Right ventricle myocardium inferior (tissue), 1 donor: ENCODE measurements at places on chromosomes 3 and 15. TPM values are rescaled to one million over a fixed set of nuclear protein-coding genes. Genes with fewer than 3 reads are reported as not detected.

ILDR1 gene
- total RNA-seq = 0.16 TPM

CCR9 gene
- total RNA-seq = not detected

BLOC1S6 gene
- total RNA-seq = 25.0 TPM

- peak; percentile 51 for DNase-seq
These were observed 32.9 kb downstream of the WNT7A start for GRCh38 chr3:13846716-13847570.

GRCh38 chr15:67732164-67732563 is 93.1 kb upstream of the SKOR1 start:
- no peak for DNase-seq

DNA sequence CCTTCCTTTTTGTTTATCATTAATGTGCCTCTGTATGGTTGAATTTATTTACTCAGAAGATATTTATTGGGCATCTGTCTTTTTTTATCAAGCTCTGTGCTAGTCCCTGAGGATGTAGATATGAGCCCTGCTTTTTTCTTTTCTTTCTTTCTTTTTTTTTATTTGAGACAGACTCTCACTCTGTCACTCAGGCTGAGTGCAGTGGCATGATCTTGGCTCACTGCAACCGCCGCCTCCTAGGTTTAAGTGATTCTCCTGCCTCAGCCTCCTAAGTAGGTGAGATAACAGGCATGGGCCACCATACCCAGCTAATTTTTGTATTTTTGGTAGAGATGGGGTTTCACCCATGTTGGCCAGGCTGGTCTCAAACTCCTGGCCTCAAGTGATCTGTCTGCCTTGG is 58.5 kb downstream of the MBNL1 start:
- no peak for DNase-seq

DNA sequence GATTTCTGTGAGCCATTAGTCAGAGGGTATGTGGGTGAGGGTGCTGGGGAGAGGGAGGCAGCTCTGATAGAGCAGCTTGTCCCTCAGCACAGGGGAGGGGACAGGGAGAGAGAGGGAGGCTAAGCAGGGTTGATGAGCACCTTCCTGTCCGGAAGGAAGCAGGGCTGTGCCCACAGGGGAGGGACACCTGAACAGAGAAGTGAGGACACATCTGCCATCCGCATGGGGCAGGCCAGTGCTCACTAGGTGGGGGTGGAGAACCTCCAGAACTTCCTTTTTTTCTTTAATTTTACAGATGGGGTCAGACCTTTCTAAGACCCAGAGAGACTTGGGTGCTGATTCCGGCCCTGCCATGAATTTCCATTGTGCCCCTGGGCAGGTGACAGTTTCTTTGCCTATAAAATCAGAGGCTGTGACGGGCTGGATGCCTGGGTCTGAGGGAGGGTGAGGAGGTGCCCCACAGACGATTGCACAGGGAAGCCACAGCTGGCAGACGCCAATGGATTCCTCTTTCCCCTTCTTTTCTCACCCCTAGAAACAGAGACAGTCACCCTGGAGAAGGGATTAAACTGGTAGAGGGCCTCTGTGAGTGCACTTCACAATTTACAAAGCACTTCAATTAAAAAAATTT is 4.1 kb upstream of the TGM5 start:
- DNase-seq = peak; percentile 79

GRCh38 chr15:83999396-84000135 is 236.0 kb upstream of the GOLGA6L4 start:
- no peak for DNase-seq

DNA sequence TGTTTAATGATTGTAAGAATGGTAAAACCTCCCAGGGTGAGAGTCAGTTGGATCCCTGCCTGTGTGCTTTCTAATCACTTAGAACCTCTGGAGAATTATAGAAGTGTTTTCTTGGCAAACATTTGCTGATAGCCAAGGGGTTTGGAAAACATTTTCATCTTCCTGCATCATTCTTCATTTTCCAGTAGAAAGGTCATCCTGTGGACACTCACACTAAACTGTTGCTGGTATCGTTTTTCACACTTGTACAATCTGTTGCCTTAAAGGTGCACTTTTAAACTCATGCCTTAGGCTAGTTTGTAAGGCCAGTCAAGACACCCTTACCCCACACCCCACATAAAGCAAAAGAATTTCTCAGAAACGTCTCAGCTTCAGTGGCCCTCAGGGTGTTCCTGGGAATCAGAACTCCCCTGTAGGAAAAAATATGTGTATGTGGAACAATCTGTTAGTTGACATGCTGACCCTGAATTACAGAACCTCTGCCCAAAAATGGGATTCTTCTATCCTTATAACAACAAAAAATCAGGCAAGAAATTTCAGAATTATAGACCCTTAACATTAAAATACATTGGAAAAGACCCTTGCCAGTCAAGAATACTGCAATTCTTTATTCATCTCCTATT is 5.8 kb upstream of the PLD1 start:
- DNase-seq = no peak

GRCh38 chr15:69035205-69035917 is 20.9 kb downstream of the NOX5 start:
- DNase-seq = no peak
